ENCODE measurements at places on chromosomes 6 and 20. TPM values are rescaled to one million over a fixed set of nuclear protein-coding genes. Genes with fewer than 3 reads are reported as not detected.

GRCh38 chr6:169212897-169213813 is 40.5 kb downstream of the THBS2 start:
- no peaks in the 10 kb centered on the region for H3K27me3 ChIP-seq
- H3K36me3 ChIP-seq = no peaks in the 10 kb centered on the region
- H3K4me3 ChIP-seq = peak overlapping the region; percentile 79
- H3K27ac ChIP-seq = no peak overlapping the region
- DNase-seq = peak; percentile 92
- H3K4me1 ChIP-seq = no peaks in the 10 kb centered on the region

DNA sequence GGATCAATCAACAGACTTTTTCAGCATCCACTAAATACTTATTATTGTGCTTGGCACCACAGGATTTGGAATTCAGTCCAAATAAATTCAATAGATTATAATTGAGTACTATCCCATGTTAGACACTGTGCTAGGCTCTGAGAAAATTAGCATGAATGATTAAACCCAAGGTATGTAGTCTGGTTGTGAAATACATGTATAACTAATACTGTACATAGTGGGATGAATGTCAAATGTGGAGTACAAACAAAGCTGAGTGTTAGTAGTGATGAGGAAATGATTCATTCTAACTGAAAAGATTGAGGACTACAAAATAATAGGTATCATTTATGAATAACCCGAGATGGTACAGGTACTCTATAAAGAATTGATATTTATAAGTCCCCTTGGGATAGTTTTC is 111.9 kb upstream of the FLRT3 start:
- no peaks in the 10 kb centered on the region for H3K36me3 ChIP-seq
- H3K27ac ChIP-seq = no peak overlapping the region
- no peaks in the 10 kb centered on the region for H3K27me3 ChIP-seq
- H3K4me3 ChIP-seq = no peak overlapping the region
- peaks cover 8% of the 10 kb centered on the region for H3K4me1 ChIP-seq

GRCh38 chr6:129748212-129748900 is 38.4 kb upstream of the ARHGAP18 start:
- no peaks in the 10 kb centered on the region for H3K27me3 ChIP-seq
- H3K4me3 ChIP-seq = peak overlapping the region; percentile 4
- no peak for DNase-seq

DNA sequence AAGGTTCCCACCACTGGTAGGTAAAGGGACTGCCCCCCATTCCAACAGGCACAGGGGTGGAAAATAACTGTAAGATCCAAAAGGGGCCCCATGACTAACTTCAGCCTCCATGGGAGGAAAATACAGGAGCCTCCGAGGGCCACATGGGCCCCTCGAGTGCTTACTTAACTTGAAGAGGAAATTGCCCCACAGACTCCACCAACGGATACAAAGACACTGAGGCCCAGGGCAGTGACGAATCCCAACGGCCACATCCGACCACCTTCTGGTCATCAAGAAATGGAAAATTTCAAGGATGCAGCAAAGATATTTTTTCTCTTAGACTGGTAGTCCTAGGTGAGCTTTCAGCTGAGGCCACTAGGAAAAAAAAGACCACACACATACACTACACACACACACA is 116.0 kb upstream of the MRPS10 start:
- H3K27me3 ChIP-seq = no peaks in the 10 kb centered on the region
- no peak overlapping the region for H3K4me3 ChIP-seq
- peaks cover 9% of the 10 kb centered on the region for H3K4me1 ChIP-seq
- DNase-seq = no peak
- no peak overlapping the region for H3K27ac ChIP-seq
- peaks cover 4% of the 10 kb centered on the region for H3K36me3 ChIP-seq

DNA sequence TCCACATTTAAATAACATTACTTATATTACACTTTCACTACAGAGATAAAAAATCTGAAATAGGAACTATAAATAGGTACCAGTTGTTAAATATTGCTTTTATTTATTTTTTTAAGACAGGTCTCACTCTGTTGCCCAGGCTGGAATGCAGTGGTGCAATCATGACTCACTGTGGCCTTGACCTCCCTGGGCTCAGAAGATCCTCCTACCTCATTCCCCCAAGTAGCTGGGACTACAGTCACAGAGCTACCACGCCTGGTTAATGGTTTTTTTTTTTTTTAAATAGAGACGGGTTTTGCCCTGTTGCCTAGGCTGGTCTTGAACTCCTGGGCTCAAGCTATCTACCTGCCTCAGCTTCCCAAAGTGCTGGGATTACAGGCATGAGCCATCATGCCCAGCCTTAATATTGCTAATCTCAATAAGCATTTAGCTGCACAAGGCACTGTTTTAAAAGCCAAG is 17.3 kb downstream of the EEF1E1 start:
- H3K27ac ChIP-seq = no peak overlapping the region
- no peak overlapping the region for H3K4me3 ChIP-seq
- H3K36me3 ChIP-seq = peaks cover 47% of the 10 kb centered on the region

DNA sequence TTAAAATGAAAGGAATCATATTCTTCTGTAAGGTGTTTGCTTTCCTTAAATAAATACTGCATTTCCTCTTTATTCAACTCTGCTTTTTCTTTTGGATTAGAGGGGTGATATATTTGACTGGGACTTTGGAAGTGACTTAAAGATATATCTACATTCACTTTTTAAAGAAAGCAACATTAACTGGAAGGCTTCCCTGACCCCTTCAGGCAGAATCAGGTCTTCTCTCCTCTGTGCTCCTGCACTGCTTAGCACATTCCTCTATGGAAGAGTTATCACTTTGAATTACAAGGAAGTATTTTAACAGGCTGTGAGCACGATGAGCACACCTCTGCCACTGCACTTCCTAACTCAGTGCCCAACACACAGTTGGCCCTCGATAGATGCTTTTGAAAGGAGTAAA is 59.2 kb upstream of the POU3F2 start:
- peaks cover 18% of the 10 kb centered on the region for H3K27me3 ChIP-seq
- H3K4me1 ChIP-seq = no peaks in the 10 kb centered on the region
- no peaks in the 10 kb centered on the region for H3K36me3 ChIP-seq

GRCh38 chr20:39338469-39339376 is 376.6 kb downstream of the DHX35 start:
- H3K27me3 ChIP-seq = peaks cover 4% of the 10 kb centered on the region
- DNase-seq = no peak
- no peaks in the 10 kb centered on the region for H3K36me3 ChIP-seq

GRCh38 chr20:49518576-49518975 is 36.1 kb upstream of the KCNB1 start:
- peaks cover 14% of the 10 kb centered on the region for H3K36me3 ChIP-seq
- no peak overlapping the region for H3K27ac ChIP-seq
- no peak overlapping the region for H3K4me3 ChIP-seq
- DNase-seq = no peak

DNA sequence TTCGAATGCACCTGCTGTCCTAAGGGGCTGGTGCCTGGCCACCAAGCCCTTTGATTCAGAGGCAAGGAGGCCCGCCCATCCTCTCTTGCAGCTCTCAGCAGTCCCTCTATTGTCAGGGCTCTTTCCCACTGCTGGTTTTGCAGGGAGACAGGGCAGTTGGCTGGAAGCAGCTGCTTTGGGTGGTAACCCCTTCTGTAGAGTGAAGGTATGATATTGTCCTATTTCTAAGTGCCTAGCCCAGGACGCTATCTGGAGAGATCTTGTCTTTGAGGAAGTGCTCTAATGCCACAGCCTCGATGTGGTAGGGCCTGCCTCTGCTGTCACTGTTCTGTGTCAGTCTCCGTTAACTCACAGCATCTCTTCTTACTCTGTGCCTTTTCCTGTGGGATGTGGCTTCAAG is 5.6 kb downstream of the PLCG1 start:
- no peaks in the 10 kb centered on the region for H3K27me3 ChIP-seq
- no peak for DNase-seq
- peaks cover 71% of the 10 kb centered on the region for H3K4me1 ChIP-seq
- H3K4me3 ChIP-seq = no peak overlapping the region

DNA sequence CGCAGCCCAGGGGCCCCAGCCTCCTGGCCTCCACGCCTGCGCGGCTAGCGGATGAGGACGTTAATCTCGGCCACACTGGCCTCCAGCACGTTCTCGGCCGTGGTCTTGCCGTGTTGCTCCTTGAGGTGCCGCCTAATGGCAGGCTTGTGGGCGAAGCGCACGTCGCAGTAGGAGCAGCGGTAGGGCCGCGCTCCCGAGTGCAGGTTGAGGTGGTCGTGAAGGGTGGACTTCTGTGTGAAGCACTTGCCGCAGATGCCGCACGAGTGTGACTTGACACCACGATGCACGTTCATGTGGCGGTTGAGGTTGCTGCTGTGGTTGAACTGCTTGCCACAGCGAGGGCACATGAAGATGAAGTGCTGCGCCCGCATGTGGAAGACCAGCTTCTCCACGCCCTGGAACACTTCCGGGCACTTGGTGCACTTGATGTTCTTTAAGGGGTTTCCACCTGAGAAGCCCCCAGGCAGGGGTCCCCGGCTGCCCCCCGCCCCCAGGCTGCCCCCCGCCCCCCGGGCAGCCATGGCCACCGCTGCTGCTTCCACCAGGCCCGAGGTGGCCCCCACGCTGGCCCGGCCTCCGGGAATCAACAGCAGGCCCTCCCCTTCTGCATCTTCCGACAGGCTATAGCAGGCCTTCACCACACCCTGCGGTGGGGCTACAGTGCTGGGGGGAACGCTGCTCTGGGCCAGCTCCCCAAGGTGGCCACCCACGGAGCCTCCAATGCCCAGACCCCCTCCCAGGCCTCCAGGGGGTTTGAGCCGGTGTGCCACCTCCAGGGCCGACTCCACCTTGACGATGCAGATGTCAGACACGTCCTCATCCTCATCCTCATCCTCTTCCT is 1.8 kb downstream of the ZBTB12 start:
- peak overlapping the region; percentile 92 for H3K27ac ChIP-seq
- H3K4me1 ChIP-seq = peaks cover 16% of the 10 kb centered on the region
- no peaks in the 10 kb centered on the region for H3K27me3 ChIP-seq
- H3K4me3 ChIP-seq = peak overlapping the region; percentile 85
- no peaks in the 10 kb centered on the region for H3K36me3 ChIP-seq

- peaks cover 70% of the 10 kb centered on the region for H3K4me1 ChIP-seq
- no peaks in the 10 kb centered on the region for H3K36me3 ChIP-seq
- H3K27ac ChIP-seq = peak overlapping the region; percentile 96
These were observed 107.3 kb downstream of the NOL4L start for GRCh38 chr20:32477594-32478512.

FAM217B gene
- total RNA-seq = 27.6 TPM

GRCh38 chr6:148144917-148145521 is 197.6 kb upstream of the SASH1 start:
- DNase-seq = no peak
- no peaks in the 10 kb centered on the region for H3K36me3 ChIP-seq
- peaks cover 11% of the 10 kb centered on the region for H3K4me1 ChIP-seq
- H3K27ac ChIP-seq = no peak overlapping the region

DNA sequence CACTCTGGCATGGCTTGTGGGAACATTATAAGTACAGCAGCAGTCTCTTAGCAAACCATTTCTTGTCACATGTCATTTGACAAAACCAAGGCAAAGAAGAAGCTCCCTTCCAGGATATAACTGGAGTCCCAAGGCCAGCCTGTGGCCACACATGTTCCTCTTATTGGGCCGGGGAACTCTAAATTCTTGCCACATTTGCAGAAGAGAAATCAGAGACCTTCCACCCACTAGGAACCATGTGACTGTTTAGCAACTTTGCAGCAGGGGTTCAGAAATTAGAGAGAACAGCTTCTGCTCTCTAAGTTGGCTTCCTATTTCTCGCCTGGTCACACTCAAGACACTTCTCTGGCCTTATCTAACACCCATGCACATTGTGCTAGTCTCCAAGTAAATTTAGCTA is 20.4 kb upstream of the MEP1A start:
- no peaks in the 10 kb centered on the region for H3K27me3 ChIP-seq
- H3K36me3 ChIP-seq = no peaks in the 10 kb centered on the region
- no peak for DNase-seq
- no peak overlapping the region for H3K27ac ChIP-seq
- no peak overlapping the region for H3K4me3 ChIP-seq

DNA sequence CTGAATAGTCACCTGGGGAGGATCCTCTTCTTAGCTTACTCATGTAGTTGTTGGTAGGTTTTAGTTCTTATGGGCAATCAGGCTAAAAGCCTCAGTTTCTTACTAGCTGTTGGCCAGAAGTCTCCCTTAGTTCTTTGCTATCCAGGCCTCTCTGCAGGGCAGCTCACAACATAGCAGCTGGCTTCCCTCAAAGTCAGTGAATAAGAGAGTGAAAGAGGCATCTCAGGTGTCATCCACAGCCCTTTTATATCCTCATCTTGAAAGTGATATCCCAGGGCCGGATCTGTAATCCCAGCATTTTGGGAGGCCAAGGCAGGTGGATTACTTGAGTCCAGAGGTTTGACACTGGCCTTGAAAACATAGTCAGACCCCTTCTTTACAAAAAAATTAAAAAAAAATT is 42.1 kb upstream of the FOXA2 start:
- H3K4me3 ChIP-seq = no peak overlapping the region
- H3K4me1 ChIP-seq = no peaks in the 10 kb centered on the region
- H3K27me3 ChIP-seq = peaks cover 7% of the 10 kb centered on the region

GRCh38 chr6:16474772-16475493 is 236.5 kb downstream of the GMPR start:
- no peaks in the 10 kb centered on the region for H3K27me3 ChIP-seq
- H3K4me1 ChIP-seq = peaks cover 21% of the 10 kb centered on the region
- no peak overlapping the region for H3K27ac ChIP-seq
- no peak for DNase-seq

- H3K4me3 ChIP-seq = no peak overlapping the region
- H3K27me3 ChIP-seq = no peaks in the 10 kb centered on the region
- H3K4me1 ChIP-seq = no peaks in the 10 kb centered on the region
- no peak for DNase-seq
- no peaks in the 10 kb centered on the region for H3K36me3 ChIP-seq
- no peak overlapping the region for H3K27ac ChIP-seq
These were observed 102.0 kb downstream of the ADAT2 start for GRCh38 chr6:143348531-143348930.

- H3K27ac ChIP-seq = no peak overlapping the region
- H3K4me1 ChIP-seq = peaks cover 4% of the 10 kb centered on the region
- H3K36me3 ChIP-seq = no peaks in the 10 kb centered on the region
- peaks cover 3% of the 10 kb centered on the region for H3K27me3 ChIP-seq
These were observed 620.7 kb upstream of the BTBD3 start for GRCh38 chr20:11296951-11297350.

- peaks cover 47% of the 10 kb centered on the region for H3K4me1 ChIP-seq
- H3K36me3 ChIP-seq = peaks cover 10% of the 10 kb centered on the region
- H3K27ac ChIP-seq = peak overlapping the region; percentile 35
- DNase-seq = no peak
These were observed 10.5 kb upstream of the MAP1LC3A start for GRCh38 chr20:34547844-34548613.

GRCh38 chr6:38172739-38173410 is 353.3 kb downstream of the ZFAND3 start:
- DNase-seq = no peak
- H3K27me3 ChIP-seq = no peaks in the 10 kb centered on the region
- H3K4me3 ChIP-seq = no peak overlapping the region
- H3K36me3 ChIP-seq = peaks cover 7% of the 10 kb centered on the region
- H3K4me1 ChIP-seq = peaks cover 44% of the 10 kb centered on the region

GRCh38 chr6:5162355-5162754 is 77.2 kb downstream of the PPP1R3G start:
- H3K27me3 ChIP-seq = no peaks in the 10 kb centered on the region
- no peaks in the 10 kb centered on the region for H3K36me3 ChIP-seq
- H3K4me3 ChIP-seq = no peak overlapping the region
- H3K4me1 ChIP-seq = peaks cover 11% of the 10 kb centered on the region
- H3K27ac ChIP-seq = no peak overlapping the region
